NK-92 treated with Interleukin-12 subunit alpha and Interleukin-12 subunit beta, amount 100 ng/mL, for 24 hours (cell line): ENCODE measurements at places on chromosomes 4 and X.
A peak's percentile ranks its signal among the peaks of the same experiment; 100 is the strongest.

GRCh38 chr4:105389167-105389566 is 84.7 kb downstream of the PPA2 start:
- no peak for DNase-seq

DNA sequence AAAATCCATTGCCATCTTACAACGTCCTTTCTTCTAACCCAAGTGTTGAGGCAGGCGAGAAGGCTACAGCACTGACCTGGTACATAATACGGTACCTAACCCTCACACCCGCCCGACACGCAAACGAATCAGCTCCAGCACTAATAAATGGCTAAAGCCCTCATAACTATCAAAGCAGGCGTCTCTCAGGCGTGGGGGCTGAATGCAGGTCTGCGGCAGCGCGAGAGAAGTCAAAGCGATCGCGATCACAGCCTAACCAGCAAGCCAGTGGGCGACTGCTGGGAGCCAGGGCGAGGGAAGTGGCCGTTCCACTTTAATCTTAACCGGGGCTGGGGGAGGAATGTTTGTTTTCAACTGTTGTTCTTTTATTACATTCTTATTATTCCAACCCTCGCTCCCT is 1.5 kb downstream of the CDX4 start:
- no peak for DNase-seq

DNA sequence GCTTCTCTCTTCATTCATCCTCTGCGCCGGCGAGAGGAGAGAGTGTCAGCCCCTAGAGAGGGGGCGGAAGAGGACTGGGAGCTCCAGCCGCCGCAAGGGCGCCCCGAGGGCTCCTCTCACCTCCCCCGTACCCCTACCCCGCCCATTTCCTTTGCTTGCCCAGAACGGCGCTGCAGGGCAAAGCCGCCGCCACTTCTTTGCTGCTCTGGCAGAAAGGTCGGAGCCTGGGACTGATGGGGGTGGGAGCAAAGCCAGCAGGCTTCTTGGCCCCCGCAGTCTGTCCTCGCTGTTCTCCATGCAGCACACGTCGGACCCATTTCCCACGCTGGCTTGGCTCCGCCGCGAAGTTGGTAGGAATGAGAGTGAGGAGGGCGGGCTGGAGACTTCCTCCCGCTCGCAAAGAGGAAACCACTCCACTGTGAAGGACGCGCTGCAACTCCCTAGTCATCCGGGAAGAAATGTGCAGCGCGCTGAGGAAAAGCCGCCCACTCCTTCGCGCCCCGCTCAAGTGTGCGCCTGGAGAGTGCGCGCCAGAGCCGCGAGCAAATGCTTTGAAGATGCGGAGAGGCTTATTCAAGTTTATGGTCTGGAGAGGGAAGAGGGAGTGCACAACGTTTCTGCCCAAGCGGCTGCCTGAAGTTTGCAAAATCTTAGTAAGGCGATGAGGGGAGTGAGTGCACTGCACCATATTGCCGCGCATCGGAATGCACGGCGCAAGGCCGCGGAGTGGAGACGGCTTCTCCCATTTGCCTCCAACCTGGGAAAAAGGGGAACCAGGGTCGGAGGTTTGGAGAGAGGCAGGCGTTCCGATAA is 2.8 kb upstream of the PCDH7 start:
- DNase-seq: no peak

DNA sequence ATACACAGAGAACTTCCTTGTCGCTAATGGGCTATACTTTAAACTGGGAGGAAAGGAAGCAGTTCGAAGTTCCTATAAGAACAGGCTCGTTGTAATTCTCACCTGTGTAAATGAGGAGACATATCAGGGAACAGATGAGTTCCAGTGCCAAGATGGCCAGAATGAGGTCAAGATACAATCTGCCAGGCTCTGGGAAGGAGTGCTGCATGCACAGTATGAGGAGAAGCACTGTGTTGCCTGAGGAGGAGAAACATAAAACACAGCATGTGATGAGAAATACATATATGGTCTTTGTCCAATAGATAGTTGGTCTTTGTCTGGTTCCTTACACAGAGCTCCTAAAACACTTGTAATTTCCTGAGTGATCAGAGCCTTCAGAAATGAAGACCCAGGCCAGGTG is 24.3 kb downstream of the TMEM192 start:
- DNase-seq: no peak

DNA sequence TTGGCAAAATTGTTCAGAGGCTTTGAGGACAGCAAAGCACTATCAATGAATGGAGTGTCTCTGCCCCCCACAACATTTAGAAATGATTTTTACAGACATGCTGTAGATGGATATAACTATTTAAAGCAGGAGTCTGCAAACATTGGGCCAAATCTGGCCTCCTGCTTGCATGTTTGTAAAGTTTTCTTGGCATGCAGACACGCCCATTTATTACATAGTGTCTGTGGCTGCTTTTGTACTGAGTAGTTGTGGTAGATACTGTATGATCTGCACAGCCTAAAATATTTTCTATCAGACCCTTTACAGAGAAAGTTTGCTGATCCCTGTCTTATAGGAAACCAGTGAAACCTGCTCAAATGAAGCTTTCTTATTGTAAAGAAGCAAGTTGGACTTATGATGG is 45.5 kb upstream of the PHEX start:
- no peak for DNase-seq

DNA sequence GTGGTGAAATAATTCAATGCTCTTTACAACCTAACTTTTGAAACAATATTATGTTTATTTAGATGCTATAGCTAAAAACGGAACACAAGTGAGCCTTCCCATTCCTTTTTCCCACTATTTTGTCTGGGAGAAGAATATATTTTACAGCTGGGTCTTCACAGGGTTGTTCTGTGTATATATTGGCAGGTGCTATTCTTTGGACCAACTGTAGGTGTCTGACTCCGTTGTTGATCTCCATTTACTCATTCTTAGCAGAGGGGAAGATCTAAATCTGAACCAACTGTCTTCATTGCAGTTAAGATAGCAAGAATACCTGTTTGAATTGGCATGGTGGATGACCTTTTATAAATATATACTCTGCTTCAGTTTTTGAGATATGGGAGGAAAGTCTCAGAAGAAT is 257.4 kb downstream of the CFAP299 start:
- no peak for DNase-seq

GRCh38 chr4:182513587-182514291 is 270.5 kb downstream of the TENM3 start:
- DNase-seq: no peak

- no peak for DNase-seq
These were observed 105.9 kb downstream of the TEX13A start for GRCh38 chrX:105114554-105115130.

GRCh38 chrX:124010157-124010556 is 48.7 kb downstream of the STAG2 start:
- no peak for DNase-seq

DNA sequence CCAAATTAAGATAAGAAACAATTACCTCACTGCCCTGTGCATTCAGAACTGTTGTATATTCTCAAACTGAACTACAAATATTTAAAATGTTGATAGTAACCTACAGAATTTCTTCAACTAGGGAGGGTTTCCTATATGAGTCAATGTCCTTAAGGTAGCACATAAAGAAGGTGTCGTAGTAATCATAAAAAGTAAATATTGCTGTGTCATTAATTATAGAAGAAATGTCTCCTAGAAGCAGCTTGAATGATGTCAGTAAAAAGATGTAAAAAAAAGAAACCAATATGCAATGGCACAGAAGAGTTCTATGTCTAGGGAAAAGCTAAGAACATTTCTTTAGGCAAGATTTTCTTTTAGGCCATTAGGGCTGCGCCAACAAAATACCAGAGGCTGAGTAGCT is 559.6 kb upstream of the EPHA5 start:
- DNase-seq: no peak

DNA sequence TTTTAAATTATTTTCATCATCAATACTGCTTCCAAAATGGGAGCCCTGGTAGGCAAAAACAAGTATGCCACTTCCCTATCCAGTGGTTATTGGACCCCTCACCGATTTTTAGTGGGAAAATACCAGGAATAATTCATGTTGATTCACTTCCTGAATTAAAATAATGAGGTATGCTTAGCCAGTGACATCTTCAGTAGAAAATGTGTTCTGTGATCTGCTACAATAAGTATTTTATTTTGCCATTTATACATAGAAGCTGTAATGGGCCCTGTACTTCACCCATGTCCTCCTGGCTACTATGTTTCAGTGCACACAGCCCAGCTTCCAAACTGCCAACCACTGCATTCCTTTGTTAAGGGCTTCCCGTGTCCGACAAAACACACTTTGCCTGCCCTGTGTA is 41.0 kb upstream of the KLHL34 start:
- no peak for DNase-seq

GRCh38 chr4:10666616-10667015 is 18.0 kb downstream of the CLNK start:
- no peak for DNase-seq

- DNase-seq: peak; percentile 2
These were observed 170.7 kb downstream of the SLIT2 start for GRCh38 chr4:20422398-20422797.

GRCh38 chr4:76895619-76896018 is 2.3 kb downstream of the SOWAHB start:
- DNase-seq: no peak

DNA sequence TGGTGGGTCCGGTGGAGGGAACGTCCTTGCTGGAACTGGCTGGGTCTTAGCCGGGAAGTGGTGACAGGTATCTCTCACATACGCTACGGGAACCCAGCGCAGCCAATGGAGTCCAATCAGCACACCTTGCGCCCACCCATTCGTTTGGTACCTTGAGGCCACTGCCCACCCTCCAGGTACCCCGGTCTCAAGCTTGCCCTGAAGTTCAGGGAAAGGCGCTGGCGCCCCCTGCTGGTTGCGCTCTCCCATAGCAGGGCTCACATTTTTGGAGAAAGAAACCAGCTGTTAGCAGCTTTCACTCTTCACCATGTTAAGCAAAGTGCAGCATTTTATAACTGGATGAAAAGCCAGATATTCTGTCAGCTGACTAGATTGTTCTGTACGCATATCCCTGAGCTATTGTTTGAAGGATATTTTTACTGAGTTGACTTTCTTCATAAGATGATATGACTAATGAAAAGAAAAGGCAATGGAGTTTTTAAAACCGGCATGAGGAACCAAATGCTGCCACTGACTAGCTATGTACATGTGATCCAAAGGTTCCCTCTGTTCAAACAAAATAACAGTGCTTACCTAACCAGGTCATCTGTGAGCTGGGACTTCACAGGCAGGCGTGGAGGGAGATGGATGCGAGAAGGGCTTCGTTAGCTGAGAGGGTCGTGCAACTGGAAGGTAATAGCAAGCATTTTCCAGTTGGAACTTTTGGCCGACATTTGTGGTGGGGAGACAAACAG is 43.7 kb downstream of the OTOP1 start:
- peak; percentile 7 for DNase-seq

DNA sequence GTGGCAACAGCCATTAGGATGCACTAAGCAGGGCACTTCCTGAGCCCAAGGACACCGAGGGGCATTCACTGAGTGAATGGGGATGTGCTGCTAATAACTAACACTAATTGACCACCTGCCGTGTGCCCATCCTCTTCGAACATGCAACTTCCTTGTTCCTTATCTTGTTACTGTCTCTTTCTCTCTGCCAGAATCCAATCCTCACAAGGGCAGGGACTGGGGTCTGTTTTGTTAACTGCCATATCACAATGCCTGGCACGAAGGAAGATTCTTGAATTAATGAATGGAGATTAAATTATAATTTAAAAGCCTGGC is 1.3 kb downstream of the ERAS start:
- no peak for DNase-seq

DNA sequence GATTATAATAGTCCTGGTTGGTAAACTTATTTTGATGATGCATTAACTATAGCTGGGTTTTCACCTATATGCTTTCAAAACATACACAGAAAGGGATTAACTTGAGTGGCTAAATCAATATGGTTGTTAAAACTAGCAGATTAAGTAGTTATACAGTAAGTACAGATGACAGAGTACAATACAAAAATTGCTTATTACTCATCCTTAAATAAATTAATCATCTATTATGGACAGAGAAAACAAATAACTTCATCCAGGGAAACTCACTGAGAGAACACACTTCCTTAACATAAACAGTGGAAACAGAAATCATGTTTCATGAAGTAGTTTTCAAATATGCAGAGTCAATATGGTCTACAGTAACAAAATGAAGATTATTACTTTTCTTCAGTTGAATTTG is 133.4 kb downstream of the AREG start:
- DNase-seq: no peak

GRCh38 chr4:4677556-4678522 is 136.0 kb upstream of the STX18 start:
- DNase-seq: no peak

- DNase-seq: no peak
These were observed 17.2 kb upstream of the SCRG1 start for GRCh38 chr4:173415885-173416653.

DNA sequence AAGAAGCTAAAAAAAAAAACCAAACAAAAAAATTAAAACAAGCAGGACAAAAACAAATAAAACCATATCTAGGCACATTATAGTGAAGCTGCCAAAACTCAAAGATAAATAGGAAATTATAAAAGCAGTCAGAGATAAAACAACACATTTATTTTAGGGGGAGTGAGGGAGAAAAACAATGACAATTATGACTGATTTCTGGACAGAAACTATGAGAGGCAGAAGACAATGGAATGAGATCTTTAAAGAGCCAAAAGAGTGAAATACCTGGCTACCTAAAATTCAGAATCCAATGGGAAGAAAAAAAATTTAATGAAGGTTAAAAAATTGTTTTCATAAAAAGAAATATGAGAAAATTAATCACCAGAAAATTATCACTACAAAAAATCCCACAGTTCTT is 33.4 kb downstream of the C4orf50 start:
- DNase-seq: no peak

DNA sequence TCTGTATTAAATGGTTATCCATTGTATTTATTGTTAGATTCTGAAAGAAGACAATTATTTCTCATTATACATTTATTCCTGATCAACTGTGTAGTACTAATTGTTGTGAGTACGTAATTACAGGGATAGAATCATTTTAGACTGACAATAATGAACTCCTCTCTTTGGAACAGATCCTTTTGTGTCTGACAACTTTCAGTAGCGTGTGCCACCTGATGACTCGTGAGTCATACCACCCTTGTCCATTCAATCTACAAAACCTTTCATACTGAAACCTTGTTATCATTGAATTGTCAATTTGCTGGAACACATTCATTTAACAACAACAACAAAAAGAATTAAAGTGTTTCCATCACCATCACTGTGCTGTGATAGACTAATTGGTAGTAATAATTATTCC is 602.7 kb upstream of the PCDH7 start:
- no peak for DNase-seq

- no peak for DNase-seq
These were observed 601.0 kb downstream of the TMA16 start for GRCh38 chr4:164095313-164096110.

DNA sequence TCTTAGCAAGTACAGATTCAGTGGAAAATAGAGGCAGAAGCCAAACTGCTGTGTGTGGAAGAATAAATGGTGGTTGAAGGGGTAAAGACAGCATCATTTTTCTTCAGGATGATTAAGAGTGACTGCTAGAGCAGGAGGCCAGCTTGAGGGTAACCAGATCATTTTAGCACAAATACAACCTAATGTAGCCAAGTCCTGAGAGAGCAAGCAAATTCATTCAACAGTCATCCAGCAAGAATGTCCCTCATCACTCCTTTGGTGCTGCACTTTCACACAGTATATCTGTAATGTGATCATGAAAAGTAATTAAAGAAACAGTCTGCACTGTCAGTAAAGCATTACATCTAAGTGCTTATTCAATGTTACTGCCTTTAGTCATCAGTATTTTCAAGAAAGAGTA is 44.8 kb downstream of the NPFFR2 start:
- DNase-seq: no peak

GRCh38 chr4:118278473-118279274 is 74.1 kb downstream of the PRSS12 start:
- DNase-seq: peak; percentile 97
